Stimulated activated CD4-positive, alpha-beta T cell treated with anti-CD3 and anti-CD28 coated beads, Interleukin-1b, Interleukin-23, amount 100 ng/mL, for 1 hour (primary cell): ENCODE measurements at places on chromosomes 2 and 18.

DNA sequence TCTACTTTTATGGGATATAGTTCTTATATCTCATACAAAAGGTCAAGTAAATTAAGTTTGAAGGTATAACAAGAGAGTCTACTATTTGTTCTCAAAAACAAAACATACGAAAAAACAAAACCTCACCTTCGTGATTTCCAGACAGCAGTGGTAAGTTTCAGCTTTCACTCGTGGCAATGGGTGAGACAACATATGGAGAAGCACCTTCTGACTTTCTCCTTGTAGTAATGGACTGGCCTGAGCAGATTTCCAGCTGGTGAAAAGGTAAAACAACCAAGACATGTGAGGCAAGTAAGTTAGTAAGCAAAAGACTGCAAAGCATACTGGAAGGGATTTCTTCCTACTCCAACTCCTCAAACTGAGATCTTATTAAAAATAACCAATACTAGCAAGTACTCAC is 39.6 kb downstream of the RTTN start:
- no peak for DNase-seq

DNA sequence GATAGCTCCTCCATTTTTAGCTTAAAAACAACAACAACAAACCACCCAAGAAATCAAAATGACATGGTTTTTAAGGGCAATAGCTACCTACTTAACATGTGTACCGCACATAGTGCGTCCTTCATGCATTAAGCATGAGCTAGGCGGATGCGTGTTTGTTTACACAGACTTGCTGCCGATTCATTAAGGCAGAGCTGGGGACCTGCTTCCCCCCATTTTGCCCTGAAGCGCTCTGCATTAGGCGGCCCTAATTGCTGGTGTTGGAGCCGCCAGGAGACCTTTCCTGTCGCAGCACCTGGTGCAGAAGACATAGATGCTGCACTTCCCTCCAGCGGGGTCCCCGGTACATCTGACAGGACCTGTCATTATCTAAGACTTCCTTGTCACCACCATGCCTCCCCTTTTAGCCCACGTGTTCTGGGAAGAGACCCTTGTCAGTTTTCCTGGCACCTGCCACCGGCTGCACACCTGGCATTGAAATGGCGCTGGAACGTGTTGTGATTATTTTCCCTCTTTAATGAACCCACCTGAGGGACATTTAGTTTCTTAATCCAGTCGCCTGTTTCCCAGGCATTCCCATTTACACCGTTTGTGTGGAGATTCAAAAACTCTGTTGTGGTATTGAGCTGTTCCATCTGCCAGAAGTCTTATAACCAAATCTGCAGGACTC is 261.1 kb upstream of the RAB12 start:
- no peak for DNase-seq

DNA sequence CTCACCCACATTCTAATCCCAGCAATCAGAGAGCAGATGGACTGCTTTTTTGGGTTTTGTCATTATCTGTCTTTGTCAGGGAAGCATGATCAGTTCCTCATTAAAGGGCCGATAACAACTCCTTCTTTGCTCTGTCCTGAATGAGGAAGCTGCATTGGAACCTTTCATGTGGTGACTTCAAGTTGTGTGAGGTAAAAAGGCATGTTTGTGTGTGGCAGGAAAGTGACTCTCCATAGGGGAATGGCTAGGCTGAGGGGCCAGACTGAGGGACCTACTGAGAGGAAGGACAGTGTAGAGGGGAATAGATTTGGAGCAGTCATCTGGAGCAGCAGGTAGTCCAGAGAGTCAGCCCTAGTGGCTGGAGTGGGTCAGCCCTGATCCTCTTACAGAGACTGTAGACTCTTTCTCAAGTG is 23.6 kb upstream of the LRRTM1 start:
- no peak for DNase-seq

DNA sequence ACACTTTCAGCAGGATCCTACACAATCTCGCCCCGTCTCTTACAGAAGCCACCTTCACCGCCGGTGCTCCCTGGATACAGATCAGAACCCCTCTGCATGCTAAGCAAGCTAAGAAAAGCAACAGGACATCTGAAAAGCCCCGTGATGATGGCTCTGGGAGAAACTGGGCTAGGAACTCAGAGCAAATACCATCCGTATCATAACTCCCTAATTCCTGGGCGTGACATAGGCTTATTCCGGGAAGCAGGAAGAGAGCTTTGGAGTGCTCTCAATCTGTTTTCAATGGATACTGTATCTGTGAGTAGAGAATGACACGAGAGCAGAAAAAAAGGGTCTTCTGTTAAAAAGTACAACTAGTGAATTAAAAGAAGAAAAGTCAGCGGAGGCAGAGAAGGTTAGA is 121.6 kb downstream of the SPP2 start:
- DNase-seq = no peak

DNA sequence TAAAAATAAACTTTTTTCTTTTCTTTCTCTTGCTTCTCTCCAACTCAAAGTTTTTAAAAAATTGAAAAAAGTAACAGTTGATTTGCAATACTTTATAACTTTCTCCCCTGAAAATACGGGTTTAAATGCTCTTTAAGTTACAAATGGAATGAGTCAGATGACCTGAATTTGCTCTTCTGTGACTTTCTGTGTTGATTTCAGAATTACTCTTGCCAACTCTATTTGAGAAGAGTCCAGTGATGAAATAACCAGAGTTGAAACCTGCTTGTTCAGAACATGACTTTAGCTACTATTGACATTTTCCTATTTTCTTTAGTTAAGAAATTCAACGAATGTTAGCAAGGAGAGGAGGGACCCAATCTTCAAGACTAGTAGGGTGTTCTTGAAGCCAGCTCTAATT is 146.1 kb upstream of the ZSWIM2 start:
- no peak for DNase-seq

DNA sequence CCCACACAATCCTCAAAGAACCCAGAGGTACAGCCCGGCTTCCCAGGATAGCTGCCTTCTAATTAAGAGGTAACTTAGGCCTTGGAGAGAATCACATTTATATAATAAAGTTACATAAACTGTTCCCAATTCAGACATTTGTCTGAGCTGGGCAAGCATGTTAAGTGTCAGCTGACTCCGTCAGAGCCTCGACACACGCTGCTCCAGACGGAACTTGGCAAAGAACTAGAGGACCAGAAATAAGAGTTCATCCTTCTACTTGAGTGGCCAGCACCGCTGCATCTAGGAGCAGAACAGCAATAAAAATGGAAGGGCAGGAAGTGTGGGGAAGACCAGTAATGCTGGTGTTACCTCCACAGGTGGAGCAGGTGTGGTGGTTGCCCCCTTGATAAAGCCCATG is 80.5 kb downstream of the MYO5B start:
- DNase-seq = no peak

GRCh38 chr2:221691571-221691970 is 119.5 kb upstream of the EPHA4 start:
- DNase-seq = no peak

DNA sequence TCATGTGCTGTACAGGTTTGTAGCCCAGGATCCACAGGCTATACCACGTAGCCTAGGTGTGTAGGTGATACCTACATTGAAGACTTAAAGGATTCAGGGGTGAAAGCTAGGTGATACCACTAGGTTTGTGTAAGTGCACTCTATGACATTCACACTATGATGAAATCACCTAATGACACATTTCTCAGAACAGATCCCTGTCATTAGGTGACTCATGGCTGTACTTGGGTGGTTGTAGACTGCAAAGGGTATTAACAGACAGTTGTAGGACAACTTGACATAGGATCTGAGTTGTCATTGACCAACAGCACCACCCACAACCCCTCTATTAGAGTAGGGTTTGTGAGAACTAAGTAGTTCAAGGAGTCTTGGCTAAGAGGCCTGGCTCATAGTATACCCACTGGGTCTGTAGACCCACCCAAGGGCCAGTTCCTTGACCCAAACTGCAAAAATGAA is 27.7 kb upstream of the SMCHD1 start:
- DNase-seq = no peak

GRCh38 chr2:232577841-232578240 is 27.4 kb downstream of the EIF4E2 start:
- DNase-seq = no peak

DNA sequence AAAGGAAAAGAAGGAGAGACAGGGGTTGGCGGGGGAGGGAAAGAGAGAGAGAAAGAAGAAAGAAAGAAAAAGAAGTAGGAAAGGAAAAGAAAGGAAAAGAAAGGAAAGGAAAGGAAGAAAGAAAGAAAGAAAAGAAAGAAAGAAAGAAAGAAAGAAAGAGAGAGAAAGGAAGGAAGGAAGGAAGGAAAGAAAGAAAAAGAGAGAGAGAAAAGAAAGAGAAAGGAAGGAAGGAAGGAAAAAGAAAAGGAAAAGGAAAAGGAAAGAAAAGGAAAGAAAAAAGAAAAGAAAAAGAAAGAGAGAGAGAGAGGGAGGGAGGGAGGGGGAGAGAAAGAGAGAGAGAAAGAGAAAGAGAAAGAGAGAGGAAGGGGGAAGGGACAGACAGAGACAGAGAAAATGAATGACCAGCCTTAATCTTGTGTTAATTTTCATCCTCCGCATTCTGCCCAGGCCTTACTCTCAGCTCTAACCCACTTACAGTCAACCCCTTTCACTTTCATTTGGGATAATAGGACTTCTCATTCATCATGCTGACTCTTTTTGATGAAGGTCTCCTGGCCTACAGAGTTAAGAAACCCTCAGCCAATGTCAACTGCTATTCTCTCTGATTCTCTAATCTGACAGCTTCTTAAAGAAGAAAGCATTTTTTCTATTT is 207.3 kb downstream of the SUCLG1 start:
- no peak for DNase-seq

DNA sequence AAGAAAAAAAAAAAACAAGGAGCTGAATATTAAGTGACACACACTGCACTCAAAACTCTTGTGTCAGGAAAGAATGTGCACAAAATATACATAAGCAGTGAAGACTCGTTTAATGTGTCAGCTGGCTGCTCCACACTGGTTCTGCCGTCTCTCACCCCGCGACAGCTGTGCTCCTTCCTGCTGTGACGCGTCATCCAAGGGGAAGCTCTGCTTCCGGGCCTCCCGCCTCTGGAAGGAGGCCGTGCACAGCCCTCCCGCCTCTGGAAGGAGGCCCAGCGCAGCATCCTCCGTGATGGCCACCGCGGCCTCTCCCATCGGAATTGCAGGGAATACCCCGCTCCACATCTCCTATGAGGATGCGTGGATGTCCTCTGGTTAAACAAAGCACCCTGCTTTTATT is 151.0 kb downstream of the HDAC4 start:
- DNase-seq = no peak

DNA sequence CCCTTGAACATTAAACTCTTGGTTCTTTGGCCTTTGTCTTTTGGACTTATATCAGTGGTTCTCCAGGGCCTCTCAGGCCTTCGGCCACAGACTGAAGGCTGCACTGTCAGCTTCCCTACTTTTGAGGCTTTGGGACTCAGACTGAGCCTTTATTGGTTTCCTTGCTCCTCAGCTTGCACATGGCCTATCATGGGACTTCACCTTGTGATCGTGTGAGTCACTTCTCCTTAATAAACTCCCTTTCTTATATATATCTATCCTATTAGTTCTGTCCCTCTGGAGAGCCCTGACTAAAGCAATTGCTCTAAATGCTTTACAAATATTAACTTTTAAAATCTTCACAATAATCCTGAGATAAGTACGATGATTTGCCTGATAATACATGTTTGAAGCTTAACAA is 353.6 kb upstream of the TRIB2 start:
- no peak for DNase-seq

- DNase-seq = peak; percentile 45
These were observed 15.3 kb downstream of the CHRNA1 start for GRCh38 chr2:174748948-174749347.

DNA sequence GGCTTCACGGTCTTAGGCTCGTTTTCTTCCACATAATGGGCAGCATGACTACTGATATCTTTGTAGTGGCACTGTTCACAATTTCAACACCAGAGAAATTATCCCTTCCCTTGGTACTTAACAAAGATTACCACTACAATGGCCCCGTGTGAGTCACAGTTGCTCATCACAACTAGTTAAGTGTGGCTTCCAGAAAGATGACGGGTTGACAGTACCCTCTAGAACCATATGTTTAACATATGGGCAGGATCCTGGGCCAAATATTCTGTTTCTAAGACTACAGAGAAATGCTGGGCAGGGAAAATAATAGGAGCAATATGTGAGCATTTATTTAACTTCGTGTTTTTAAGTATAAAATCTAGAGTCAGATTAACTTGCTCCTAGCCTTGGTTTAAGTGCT is 780.1 kb upstream of the LINC00305 start:
- no peak for DNase-seq
